Tracheal epithelial cell (primary cell): ENCODE measurements at places on chromosomes 12 and 14. TPM values are rescaled to one million over a fixed set of nuclear protein-coding genes. Genes with fewer than 3 reads are reported as not detected.

NGB gene
- 0.24 TPM in 1 of 2 replicates, not detected in the other for total RNA-seq

CLECL1 gene
- not detected in 2 replicates for total RNA-seq

MAP1LC3B2 gene
- total RNA-seq, result 0.43 and 0.48 TPM in 2 replicates

SLC6A15 gene
- 31.8 and 69.7 TPM in 2 replicates for total RNA-seq

LHX5 gene
- total RNA-seq, result 0.21 and 0.24 TPM in 2 replicates

KRT78 gene
- 1.3 and 1.7 TPM in 2 replicates for total RNA-seq

LUM gene
- total RNA-seq, result 0.21 and 6.5 TPM in 2 replicates

IL22 gene
- total RNA-seq, result not detected in 2 replicates

AGAP2 gene
- total RNA-seq, result under 0.01 and 0.21 TPM in 2 replicates

PLEKHD1 gene
- under 0.01 TPM in 2 replicates for total RNA-seq

RNF31 gene
- total RNA-seq, result 23.9 and 49.0 TPM in 2 replicates

NEUROD4 gene
- total RNA-seq, result not detected in 2 replicates

ABCC9 gene
- 0.24 and 0.64 TPM in 2 replicates for total RNA-seq

NXPH4 gene
- 1.9 and 3.8 TPM in 2 replicates for total RNA-seq

MUCL1 gene
- total RNA-seq, result not detected in 2 replicates

IQSEC3 gene
- not detected in 2 replicates for total RNA-seq

ENDOU gene
- total RNA-seq, result not detected in 2 replicates
